ENCODE measurements at places on chromosomes 16 and 17. TPM values are rescaled to one million over a fixed set of nuclear protein-coding genes. Genes with fewer than 3 reads are reported as not detected.

DNA sequence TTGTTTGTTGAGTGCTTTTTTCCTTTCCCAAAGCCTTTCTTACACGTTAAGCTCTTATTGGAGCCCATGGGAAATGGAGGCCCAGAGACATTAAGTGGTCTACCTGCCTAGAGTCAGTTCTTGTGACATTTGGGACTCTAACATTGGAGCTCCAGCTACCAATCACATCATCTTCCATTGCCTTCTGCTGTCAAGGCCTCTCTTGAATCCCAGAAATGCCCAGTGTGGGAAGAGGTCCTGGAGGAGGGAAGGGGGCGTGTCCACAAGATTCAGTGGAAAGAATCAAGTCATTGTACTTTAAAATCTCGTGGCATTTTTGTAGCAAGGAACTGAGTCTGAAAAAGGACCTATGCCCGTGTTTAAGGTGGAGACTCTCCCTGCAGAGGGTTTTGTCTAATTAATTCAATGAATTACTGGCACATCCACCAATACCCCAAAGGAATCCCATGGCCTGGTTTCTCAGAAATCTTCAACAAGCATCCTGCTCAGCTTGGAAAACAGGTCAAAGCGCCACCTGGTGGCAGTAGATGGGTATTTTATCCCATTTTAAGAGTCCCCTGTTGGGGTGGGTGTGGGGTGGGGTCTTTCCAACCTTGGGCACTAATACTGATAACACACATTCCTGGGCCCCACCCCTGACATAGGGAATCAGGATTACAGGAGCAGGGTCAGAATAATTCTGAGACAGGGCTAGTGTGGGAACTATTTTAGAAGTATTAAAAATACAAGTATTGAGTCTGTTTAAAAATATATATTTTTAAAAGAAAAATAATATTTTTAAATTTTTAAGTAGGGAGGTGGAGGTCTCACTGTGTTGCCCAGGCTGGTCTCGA lies 24.6 kb downstream of the GPT2 start:
- DNase-seq: peak; percentile 81

- DNase-seq: no peak
Measured at GRCh38 chr17:21001111-21001812, 41.5 kb downstream of the USP22 start.

DNA sequence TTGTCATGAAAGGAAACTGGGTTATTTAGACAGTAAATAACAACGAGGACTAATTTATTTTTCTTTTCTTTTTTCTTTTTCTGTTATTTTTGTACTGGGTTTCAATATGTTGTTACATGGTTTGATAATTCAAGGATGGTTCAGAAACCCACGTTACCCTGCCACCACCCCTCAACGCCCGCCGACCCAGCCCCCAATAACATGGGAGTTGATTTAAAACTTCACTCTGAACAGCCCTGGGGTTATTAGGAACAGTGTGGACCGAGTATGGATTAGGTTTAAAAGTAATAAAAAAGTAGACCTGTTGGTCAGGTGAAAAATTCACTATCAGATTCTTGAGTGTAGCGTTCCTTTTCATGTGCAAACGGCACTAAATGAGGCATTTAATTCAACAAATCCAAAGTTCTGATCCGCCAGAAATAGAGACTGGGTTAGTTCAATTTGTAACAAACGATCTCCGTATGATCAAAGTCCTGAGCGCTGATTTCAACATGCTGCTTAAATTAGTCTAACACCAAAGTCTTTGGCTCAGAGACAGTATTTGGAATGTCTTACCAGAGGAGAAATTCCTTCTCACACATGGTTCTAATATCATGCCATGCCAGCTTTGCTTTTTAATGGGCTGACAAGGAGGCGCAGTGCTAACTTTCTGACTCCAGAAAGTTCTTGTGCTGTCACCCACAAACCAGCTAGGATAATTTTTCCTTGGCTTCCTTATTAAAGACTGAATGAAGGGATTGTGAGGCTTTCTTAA lies 173.1 kb upstream of the IRX3 start:
- DNase-seq: no peak

- no peak for DNase-seq
Measured at GRCh38 chr17:82245134-82246039, 16.5 kb downstream of the SLC16A3 start.

GRCh38 chr17:80203471-80203963 lies 16.6 kb downstream of the SGSH start:
- DNase-seq: no peak

The GNG13 gene
- not detected for total RNA-seq

The TMEM204 gene
- 0.22 TPM for total RNA-seq

Data from glutamatergic neuron (in vitro differentiated cells).